ENCODE measurements at places on chromosomes 5 and 9.

DNA sequence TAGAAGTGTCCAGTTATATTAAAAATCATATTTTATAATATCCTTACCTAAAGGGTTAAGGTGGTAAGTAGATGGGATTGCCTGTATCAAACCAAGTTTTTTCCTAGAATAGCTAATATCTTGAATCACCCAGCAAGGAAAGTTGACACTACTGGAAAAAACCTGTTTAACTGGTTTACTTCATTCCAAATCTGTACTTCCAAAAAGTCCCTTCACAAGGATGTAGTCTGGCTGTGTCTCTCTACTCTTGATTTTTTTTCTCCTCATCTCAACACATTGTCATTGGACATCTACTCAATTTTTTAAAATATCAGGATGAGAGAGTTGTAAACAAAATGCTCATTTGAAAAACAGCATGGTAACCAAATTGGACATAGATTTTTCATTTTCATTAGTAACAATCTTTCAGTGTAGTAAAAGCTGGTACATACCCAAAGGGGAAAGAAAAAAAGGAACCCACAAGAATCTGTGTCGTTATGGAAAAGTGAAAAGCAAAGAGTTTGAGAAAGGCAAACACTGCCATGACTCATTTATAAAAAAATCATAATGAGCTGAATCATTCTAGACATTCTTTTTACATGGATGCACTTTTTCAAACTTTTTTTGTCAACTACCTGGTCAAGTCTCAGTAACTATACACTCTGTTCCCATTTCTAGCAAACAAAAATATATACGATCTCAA, 173.5 kb downstream of the GLIS3 start:
- no peak for DNase-seq

DNA sequence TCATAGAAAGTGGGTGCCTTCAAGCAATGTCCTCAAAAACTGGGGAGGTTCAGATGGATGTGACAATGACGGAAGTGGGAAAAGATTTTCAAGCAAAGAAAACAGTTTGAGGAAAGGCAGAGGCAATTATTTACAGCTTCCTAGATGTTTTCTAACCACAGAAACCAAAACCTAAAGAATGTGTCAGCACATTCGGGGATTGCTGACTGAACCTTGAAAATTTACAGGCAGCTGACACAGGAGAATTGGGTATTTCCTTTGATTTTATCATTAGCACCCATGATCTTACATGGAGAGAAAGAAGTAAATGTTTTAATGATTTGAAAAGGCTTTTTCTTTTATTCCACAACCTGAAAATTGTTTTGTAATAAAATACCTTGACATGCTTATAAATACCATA, 369.0 kb downstream of the ACTL7B start:
- DNase-seq = no peak

- DNase-seq = no peak
Observed at GRCh38 chr5:150658699-150659265, 2.3 kb upstream of the MYOZ3 start.

DNA sequence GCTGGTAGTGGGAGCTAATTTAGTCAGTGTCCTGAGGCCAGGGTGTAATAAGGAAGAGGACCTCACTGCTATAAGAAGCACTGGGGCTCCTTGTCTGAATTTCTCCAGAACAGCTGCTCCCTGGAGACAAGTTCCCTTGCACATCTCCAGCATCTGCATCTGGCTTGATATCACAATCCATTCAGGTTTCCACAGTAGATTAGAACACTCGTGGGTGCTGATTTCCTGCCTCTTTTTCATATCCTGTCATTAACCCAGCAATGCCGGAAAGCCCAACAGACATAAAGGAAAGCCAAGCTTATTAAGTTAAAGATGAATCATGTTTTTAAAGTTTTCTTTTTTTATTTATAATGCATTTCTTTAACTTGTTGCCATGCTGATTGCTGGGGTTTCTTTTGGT, 232.3 kb upstream of the WWC1 start:
- DNase-seq = no peak

- no peak for DNase-seq
Observed at GRCh38 chr5:180636403-180637075, 12.9 kb downstream of the FLT4 start.
